ENCODE measurements at places on chromosomes 13 and 19. TPM values are rescaled to one million over a fixed set of nuclear protein-coding genes. Genes with fewer than 3 reads are reported as not detected.

The ZNF415 gene
- 2.3 TPM for total RNA-seq

The RNF113B gene
- total RNA-seq = not detected

The ZNF793 gene
- total RNA-seq = not detected

DNA sequence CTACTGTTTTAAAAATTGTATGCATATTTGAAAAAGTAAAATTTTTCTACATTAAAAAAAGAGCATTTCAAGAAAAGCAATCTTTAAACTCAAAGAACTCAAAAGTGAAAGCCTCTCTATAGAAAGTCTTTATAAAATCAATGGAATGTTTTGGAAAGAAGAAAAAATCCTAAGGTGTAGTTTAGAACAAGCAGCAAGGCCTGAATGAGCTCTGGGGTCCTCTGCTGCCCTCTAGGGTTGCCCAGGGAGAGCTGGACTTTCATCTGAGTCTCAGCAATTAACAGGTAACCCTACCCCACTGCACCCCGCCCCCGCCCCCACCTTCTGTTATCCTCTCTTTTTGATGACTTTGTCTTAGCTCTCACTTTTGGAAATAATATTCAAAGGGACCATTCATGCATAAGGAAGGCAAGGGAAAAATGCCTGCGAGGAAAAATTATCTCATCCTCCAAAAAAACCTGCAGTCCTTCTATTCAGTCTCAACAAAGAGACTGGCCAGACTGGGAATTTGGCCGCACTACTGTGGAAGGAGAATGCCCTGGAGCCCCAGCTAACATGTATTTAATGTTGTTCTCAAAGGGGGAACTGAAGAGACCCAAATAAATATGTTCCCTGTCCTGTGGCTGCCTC lies 24.1 kb downstream of the SLC25A30 start:
- DNase-seq = peak; percentile 70

DNA sequence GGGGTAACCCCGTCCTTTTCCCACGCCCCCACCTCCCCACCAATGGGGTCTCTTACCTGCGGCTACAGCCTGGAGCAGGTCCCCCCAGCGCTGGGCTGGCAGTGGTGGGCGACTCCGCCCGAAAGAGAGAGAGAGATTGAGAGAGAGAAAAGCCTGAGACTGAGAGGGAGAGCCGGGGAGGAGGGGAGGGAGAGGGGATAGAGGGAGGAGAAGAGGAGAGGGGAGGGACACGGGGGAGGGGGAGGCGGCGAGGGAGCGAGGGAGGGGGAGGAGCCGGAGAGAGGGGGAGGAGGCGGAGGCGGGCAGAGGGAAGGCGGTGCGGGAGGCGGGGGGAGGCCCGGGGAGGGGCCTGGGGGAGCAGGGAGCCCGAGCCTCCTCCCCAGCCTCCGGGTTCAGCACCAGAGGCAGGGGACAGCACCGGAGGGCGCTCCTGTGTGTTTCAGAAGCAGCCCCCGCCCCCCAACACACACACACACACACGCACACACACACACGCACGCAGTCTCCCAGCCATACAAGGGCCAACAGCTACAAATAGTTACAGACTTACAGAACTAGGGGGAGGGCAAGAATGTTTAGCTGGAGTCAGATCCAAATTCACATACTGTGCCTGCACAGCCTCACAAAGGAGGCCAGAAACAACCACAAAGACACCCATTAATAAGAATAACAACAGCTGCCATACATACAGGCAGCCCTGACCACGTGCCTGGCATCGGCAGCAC lies at the start of gene SLC8A2:
Gene SLC8A2 (minus strand): TSS at position 161 of the 725 bp plus-strand sequence. CDS start 5,490 bp downstream, outside the sequence.
- peak; percentile 95 for DNase-seq

- DNase-seq = no peak
Measured at GRCh38 chr19:7856109-7856591, 18.0 kb downstream of the PRR36 start.

The DIAPH3 gene
- total RNA-seq = 13.7 TPM

DNA sequence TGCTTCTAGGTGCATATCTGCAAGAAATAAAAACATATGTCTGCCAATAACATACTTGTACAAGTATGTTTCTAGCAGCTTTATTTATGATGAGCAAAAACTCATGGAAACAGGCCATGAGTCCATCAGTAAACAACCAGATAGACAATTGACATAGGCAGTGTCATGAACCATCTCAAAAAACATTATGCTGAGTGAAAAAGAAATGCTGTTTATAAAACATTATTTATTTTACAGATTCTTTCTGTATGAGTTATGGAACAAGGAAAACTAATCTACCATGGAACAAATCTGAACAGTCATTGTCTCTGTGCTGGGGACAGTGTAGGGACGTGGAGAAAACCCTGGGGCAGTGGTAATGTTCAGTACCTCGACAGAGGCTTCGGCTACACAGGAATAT lies 283.9 kb downstream of the UQCRFS1 start:
- no peak for DNase-seq

- DNase-seq = no peak
Measured at GRCh38 chr13:25906191-25906661, 145.6 kb downstream of the SHISA2 start.

- DNase-seq = no peak
Measured at GRCh38 chr13:20090349-20090748, 70.5 kb downstream of the GJA3 start.

DNA sequence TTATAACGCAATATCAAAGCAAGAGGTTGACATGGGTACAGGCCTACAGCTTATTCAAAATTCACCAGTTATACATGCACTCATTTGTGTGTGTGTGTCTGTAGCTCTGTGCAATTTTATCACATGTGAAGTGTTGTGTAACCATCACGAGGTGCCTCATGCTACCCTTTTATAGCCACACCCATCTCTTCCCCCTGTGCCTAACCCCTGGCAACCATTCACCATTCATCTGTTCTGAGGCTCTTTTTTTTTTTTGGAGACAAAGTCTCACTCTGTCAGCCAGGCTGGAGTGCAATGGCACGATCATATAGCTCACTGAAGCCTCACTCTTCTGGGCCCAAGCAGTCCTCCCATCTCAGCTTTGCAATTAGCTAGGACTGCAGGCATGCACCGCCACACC lies 78.4 kb downstream of the DPF1 start:
- DNase-seq = no peak

GRCh38 chr13:110634558-110634957 lies 19.2 kb downstream of the NAXD start:
- DNase-seq = no peak

The CD79A gene
- total RNA-seq = 1.0 TPM

GRCh38 chr13:37383856-37384370 lies 214.7 kb downstream of the POSTN start:
- no peak for DNase-seq

DNA sequence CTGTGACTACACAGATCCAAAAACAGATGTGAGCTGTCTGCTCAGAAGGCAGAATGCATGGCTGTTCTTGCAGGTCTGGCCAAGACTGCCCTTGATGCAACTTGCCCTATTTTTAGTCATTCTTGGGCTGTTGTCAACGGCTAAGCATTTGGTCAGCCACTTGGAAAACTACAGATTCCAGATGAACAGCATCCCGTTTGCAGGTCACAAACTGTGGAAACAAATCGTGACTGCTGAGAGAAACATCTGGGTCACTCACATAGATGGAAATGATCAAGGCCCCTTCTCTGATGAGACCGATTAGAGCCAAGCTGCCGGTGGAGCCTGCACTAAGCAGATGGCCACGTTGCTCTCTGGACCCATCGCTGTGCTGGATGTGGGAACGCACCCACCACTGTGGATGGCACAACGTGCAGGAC lies 15.4 kb upstream of the METTL21C start:
- DNase-seq = no peak

The ZNF558 gene
- total RNA-seq = 17.2 TPM

- DNase-seq = no peak
Measured at GRCh38 chr19:31515931-31516330, 166.7 kb upstream of the TSHZ3 start.

- peak; percentile 67 for DNase-seq
Measured at GRCh38 chr19:18637673-18638630, 1.1 kb downstream of the KLHL26 start.

GRCh38 chr19:14480700-14481079 lies 5.5 kb upstream of the PTGER1 start:
- no peak for DNase-seq

GRCh38 chr13:33512880-33513554 lies 227.5 kb upstream of the STARD13 start:
- DNase-seq = no peak

The ANGPTL8 gene
- not detected for total RNA-seq

DNA sequence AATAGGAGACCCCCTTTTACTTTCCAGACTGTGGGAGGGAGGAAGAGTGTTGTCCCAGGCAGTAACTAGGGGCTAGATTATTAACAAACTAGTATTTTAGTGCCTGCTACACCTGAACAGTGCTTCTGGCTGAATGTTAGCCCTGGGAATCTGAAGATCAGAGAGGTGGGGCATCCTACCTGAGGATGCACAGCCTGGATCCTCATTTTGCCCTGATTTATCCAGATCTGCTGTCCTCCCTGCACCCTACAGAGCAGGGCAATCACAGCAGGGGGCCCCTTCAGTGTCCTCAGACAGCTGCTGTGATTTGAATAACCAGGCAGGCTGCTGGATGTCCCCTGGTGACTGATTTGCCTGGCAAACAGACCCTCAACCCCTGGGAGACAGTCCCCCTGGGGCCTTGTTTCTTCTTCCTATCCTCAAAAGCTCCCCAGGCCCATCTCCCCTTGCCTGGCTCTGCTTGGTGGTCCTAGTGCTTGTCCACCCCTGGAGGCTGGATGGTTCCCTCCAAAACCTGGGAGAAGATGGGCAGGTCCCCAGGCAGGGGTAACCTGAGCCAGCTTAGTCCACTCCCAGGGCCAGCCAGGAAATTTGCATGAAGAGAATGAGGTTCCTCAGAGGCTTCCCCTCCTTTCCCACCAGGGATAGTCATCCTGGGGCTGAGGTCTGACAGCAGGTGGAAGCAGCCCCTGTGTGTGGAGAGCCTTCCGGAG lies at the start of gene OVOL3:
Gene OVOL3 (plus strand): TSS at position 657 of the 713 bp plus-strand sequence. CDS start 60 bp downstream, outside the sequence.
- DNase-seq = no peak

The ZNF625 gene
- 8.8 TPM for total RNA-seq

The IGFL1 gene
- total RNA-seq = not detected

GRCh38 chr19:2775556-2776430 lies 7.3 kb downstream of the SGTA start:
- no peak for DNase-seq

The ZNF792 gene
- total RNA-seq = 8.3 TPM

The ZNF20 gene
- total RNA-seq = 1.2 TPM

GRCh38 chr19:1941146-1942077 lies at the start of gene CSNK1G2:
CSNK1G2 (plus strand) TSS chr19:1941172; CDS start chr19:1969773, 28,601 bp downstream.
- DNase-seq = no peak

DNA sequence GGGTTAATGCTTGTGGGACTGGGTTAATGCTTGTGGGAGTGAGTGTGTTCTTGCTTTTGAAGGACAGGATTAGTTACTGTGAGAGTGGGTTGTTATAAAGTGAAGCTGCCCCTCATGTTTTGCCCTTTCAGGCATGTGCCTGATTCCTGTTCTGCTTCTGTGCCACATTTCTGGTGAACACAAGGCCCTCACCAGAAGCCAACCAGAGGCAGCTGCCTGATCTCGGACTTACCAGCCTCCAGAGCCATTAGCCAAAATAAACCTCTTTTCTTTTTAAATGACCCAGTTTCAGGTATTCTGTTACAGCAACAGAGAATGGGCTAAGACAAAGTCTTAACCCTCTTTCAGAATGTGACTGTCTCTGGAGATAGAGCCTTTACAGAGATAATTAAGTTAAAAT lies 113.3 kb upstream of the TMTC4 start:
- no peak for DNase-seq

DNA sequence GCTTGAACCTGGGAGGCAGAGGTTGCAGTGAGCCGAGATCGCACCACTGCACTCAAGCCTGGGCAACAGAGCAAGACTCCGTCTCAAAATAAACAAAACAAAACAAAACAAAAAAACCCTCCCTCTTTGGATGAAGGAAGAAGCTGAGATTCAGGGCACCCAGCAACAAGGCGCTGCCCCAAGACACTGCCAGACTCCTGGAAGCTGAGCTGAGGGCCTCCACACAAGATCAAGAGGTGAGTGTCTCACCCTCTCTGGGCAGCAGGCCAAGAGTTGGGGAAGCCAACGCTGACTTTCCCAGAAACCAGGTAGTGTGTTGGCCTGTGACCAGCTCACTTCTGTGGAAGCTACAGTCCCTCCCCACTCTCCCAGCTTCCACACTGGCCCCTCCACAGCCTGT lies 3.7 kb upstream of the TYROBP start:
- no peak for DNase-seq

Data from G401 (cell line).